ENCODE measurements at places on chromosomes 13 and 19.

GRCh38 chr19:17965370-17966128 lies 1.4 kb upstream of the KCNN1 start:
- DNase-seq = no peak

DNA sequence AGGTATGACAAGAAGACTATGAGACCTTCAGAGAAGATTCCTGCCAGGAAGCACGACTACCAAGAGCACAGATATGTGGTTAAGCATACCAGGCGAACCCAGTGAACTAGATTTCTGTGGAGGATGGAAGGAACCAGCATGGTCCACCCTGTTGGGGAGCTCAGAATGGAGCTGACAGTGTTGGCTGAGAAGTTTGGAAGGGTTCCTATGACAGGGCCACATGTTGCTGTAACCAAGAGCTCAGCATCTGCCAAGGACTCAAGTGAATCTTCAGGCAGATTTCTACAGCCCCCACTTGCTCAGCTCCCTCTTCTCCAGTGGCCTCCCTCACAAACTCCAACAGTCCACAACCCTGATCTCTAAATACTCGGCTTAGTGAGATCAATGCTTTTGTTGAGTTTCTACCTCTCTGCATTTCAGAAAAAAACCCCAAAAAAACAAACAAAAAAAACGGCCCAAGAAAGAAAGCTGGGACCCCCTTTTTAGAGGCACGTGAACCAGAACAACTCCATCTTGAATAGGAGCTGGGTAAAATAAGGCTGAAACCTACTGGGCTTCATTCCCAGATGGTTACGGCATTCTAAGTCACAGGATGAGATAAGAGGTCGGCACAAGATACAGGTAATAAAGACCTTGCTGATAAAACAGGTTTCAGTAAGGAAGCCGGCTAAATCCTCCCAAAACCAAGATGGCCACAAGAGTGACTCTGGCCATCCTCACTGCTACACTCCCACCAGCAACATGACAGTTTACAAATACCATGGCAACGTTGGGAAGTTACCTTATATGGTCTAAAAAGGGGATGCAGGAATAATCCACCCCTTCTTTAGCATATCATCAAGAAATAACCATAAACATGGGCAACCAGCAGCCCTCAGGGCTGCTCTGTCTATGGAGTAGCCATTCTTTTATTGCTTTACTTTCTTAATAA lies 691.1 kb downstream of the UQCRFS1 start:
- DNase-seq = no peak

DNA sequence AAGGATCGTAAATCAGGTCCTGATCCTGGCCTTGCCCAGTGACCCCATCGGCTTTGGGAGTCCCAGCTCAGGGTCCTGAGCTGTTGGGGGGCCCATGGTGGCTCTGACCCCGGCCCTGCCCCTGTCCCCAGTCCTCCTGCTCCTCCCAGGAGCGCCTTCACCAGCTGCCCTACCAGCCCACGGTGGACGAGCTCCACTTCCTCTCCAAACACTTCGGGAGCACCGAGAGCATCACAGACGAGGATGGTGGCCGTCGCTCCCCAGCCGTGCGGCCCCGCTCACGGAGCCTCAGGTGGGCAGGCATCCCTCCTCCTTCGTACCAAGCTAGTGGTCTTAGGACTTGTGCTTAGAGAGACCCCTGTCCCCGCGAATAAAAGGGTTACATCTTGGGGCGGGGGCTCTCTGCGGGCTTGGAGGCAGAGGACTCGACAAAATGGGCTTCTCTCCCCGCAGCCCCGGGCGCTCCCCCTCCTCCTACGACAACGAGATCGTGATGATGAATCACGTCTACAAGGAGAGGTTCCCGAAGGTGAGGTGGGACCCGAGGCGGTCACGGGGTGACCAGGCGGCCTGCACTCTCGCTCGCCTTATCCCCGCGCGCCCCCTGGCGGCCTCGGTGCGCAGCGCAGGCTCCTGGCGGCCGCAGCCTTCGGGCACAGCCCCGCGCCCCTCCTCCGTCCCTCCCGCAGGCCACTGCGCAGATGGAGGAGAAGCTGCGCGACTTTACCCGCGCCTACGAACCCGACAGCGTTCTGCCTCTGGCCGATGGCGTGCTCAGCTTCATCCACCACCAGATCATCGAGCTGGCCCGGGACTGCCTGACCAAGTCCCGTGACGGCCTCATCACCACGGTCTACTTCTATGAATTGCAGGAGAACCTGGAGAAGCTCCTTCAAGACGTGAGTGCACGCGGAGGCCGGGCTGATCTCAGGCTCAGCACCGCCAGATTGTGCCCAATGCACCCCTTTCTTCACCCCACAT lies 9.1 kb downstream of the MAST1 start:
- peak; percentile 49 for DNase-seq

DNA sequence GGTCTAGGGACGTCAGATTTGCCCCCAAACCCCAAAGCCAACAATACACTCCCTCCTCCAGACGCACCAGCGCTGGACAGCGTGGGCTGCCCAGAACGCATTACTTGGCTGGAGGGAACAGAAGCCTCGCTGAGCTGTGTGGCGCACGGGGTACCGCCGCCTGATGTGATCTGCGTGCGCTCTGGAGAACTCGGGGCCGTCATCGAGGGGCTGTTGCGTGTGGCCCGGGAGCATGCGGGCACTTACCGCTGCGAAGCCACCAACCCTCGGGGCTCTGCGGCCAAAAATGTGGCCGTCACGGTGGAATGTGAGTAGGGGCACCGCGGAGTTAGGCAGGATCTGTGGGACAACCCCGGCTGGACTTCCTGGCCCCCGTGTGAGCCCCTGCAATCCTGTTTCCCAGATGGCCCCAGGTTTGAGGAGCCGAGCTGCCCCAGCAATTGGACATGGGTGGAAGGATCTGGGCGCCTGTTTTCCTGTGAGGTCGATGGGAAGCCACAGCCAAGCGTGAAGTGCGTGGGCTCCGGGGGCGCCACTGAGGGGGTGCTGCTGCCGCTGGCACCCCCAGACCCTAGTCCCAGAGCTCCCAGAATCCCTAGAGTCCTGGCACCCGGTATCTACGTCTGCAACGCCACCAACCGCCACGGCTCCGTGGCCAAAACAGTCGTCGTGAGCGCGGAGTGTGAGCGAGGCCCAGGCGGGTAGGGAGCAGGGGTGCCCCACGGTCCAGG lies 4.0 kb downstream of the ICAM5 start:
- DNase-seq = no peak

DNA sequence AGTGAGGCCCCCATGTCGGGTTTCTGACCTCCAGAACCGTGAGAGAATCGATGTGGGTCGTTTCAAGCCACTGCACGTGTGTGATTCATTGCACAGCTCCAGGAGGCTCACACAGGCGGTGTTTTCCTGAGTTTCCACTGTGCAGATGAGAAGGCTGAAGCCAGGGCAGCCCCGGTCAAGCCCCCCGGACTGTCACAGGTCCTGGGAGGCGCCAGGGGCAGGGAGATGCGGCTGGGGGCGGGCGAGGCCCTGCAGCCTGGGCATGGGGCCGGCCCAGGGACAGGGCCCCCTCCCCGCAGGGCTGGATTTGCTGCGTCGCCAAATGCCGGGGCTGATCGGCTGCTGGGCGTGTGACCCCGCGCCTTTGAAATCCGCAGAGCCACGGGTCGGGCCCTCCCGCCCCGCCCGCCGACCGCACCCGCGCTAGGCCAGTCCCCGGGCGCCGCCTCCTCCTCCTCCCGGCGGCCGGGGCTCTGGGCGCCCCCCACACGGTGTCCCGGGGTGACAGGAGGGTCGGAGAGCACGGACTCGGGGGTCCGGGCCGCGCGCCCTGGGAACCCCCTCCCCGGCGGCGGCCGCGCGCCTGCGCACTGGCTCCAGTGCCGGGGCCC lies 9.9 kb upstream of the MKNK2 start:
- DNase-seq = no peak

GRCh38 chr13:113672002-113672651 lies 5.1 kb downstream of the GRK1 start:
- DNase-seq = no peak

DNA sequence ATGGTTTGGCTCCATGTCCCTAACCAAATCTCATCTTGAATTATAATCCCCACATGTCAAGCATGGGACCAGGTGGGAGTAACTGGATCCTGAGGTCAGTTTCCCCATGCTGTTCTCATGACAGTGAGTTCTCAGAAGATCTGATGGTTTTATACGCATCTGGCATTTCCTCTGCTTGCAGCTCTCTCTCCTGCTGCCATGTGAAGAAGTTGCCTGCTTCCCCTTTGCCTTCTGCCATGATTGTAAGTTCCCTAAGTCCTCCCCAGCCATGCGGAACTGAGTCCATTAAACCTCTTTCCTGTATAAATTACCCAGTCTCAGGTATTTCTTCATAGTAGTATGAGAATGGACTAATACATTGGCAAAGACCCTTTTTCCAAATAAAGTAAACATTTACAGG lies 96.8 kb downstream of the TSHZ3 start:
- no peak for DNase-seq

DNA sequence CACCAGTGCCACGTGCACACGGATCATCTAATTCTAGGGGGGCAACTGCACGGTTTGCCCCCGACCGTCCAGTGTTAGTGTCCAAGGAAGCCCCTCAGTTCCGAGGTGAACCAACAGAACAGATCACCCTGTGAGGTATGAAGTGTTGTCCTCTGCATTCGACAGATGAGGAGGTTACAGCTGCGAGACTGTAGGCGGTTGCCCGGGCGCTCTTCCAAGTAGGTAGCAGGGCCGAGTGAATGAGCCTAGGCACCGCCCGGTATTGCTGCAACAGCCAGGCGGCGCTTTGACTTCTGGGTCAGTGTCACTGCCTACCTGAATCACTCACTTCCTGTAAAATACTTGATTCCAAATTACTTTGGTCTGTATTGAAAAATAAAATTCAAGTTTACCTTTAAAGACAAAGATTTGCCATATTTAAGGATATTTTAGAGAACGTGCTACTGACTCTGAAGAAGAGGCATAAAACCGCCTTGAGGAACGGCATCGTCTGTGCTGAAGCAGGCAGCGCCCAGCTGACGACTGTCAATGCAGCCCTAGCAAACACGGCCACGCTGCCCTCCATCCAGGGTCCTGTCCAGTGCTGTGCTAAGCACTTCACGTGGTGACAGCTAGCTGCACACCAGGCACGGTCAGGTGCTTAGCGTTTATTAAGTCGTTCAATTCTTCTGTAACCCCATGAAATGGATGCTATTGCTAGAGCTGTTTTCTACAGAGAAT lies 19.3 kb upstream of the RASA3 start:
- DNase-seq = no peak

DNA sequence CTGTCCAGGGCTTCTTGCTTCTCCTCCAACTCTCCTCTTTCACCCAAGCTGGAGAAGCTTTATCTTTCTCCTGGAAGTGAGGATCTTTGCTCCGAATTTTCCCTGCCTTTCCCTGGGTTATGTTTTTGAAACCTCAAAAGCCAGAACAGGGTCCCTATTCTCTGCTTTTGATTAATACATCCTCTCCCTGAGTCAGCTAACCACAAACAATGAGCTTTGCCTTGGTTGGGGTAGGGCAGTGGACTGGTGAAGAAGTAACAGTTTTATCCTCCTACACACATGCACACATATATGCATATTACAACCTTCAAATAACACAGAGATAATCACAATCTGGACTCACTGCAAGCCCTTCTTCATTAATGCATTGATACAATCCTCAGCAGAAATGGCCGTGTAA lies 44.6 kb downstream of the DLEU7 start:
- no peak for DNase-seq

DNA sequence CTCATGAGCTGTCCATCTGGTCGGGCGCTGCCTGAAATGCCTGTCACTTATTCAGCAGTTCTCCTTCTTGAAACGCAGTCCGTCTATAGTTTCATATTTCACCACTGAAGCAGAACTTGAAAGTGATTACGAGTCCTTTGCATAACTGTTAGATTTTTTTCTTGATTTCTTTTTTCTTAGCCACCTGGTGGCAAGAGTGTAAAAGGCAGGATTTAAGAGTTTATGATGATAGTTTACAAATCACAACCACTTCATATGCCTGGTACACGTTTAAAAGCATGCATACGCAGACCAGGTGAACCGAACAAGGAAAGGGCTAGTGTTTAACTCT lies 45.8 kb downstream of the GGACT start:
- no peak for DNase-seq

DNA sequence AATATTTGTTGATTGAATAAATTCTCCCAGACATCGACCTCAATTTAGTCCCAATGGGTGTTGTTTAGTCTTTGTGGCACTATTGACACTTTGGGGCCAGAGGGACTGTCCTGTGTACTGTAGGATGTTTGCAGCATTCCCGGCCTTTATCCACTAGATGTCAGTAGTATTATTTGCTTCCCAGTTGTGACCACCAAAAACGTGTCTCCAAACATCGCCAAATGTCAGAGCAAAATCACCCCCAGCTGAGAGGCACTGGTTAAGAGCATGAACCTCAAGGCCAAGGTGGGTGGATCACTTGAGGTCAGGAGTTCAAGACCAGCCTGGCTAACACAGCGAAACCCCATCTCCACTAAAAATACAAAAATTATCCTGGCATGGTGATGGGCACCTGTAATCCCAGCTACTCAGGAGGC lies 15.4 kb downstream of the NLRP12 start:
- no peak for DNase-seq

DNA sequence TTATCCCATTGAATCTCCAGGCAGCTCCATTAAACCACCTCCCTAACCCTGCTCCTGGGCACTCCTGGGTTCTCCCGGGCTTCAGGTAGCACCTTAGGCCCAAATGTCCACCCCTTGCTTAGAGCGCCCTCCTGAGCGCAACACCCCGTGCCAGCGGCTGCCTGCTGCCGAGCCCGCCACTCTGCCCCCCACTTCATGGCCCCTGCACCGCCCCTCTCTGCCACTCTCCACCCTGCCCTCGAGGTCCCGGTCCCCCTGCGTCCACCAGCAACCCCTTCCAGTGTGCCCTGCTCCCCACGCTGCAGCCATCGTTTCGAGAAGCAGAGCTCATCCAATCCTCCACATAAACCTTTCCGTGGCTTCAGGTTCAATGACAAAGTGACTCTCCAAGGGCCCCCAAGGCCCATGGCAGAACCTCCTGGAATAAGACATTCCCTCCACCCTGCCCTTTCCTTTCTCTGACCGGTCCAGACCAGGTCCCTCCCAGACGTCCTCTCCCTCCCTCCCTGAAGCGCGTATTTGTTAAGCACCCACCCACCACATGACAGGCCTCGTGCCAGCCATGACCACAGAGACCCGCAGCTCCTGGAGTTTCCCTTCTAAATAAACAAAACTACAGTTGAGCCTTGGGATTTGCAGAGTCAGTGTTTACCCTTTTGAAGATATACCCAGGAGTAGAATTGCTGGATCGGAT lies 66.6 kb downstream of the ARHGEF18 start:
- no peak for DNase-seq

DNA sequence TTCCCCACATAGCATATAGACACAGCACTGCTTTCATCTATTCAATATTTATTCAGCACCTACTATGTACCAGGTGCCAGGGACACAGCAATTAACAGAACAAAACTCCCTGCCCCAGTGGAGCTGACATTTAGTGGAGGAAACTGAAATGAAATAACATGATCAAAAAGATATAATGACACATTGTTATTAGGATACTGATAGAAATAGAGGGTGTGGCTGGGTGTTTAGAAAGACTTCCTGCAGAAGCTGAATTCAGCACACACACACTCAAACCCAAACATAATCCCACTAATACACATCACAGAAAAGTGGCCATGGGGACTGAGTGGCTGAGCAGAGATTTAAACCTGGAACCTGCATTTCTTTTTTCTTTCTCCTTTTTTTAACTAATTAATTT lies 3.8 kb upstream of the CDC37 start:
- DNase-seq = no peak

All from CMK (cell line).